ENCODE measurements at places on chromosomes 1 and 21.

DNA sequence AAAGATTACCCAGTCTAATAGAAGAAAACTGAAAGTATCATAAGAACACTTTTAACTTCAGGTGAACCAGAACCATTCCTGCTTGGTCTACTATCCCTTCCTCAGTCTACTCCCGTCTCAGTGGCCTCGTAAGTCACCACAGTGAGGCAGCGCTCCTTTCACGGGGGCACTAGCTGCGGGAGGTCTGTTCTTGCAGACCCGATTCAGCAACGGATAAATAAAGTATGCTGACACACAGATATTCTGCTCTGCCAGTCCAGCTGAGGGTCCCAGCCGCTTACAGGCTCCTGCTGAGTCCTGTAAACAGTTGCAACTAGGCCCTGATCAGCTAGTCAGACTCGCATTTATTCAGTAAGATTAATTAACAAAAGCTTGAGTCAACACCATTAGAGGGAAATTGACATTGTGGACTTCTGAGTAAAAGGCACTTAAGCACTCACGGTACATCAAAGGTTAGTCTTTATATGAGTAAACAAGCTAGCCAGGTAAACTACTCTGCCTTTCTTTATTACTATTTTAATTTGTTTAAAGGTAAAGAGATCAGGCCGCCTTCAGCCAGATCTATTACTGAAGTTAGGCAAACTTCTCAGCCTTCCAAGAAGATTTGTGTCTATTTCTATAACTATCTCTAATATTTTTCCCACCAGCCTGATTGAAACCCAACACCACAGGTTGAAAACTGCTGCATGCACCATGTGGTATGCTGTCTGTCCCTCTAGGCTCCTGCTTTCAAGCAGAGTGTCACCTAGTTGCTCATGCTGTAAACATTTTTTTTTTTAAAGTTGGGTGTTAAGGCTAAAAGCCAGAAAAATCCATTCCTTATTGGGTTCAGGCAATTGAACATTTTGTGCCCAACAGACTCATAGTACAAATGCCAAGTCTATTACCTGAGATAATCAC lies 87.7 kb downstream of the INTS7 start:
- DNase-seq, result no peak

DNA sequence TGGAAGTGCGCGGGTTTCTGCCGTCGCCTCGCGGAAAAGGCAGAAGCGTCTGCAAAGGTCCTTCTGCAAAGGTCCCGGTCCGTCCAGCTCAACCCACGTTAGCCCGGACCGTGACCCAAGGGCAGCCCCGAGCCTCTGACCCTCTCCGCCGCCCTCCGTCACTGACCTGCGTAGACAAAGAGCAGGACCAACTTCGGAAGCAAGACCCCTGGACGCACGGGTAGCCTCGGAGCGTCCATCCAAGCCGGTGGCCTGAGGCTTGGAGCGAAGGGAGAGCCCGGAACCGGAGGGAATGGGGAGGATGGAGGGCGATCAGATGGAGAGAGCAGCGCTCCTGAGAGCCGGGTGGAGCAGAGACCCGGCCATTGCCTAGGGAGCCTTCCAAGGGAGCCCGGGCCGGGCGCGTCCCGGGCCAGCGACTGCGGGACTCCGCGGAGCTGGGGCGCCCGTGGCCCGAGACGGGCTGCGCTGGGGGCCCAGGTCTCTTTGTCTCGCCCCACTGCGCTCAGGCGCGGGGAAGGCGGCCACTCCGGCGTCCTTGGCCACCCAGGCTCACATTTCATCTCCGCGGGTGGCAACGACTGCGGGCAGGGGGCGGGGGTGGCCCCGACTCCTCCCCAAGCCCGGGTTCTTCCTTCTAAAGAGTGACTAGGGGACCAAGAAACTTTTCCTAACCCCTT lies at the start of gene CYYR1:
CYYR1 (minus strand) TSS at position 585 of the 680 bp plus-strand sequence; CDS start at position 239, 346 bp downstream.
- no peak for DNase-seq

GRCh38 chr1:170663404-170664092 lies 383 bp upstream of the PRRX1 start:
- DNase-seq, result no peak

DNA sequence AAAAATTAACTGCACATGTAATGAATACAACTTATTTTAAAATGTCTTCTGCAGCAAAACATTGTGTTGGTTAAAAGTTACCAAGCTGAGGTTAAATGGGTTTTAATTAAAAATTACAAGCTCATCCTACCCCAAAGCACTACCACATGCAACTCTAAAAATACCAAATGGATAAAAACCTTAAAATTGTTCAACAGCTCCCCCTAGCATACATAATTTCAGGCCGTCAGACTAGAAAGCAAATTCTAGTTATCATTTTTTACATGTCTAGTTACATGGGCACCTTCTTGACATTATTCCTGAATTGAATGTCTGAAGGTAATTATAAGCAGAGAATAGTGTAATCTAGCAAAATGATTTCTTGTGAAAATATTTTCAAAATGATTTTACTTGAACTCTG lies 176.5 kb downstream of the C1orf21 start:
- DNase-seq, result no peak

DNA sequence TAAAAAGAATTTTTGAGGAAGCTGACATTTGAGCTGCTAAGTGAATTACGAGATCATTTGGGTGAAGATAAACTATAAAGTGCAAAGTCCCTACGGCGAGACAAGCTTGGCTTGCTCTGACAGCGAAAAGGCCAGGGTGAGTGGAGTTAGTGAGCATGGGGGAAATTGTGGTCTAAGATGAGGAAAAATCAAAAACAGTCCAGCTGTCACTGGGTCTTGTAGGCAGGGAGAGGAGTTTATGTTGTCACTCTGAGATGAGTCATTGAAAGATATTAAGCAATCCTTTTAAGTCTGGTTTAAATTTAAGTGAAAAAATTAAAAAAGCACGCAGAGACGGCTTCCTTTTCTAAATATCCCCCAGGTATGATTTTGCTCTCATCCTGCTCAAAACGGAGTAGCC lies 601.9 kb downstream of the MRPL39 start:
- DNase-seq, result no peak

- DNase-seq, result no peak
Observed at GRCh38 chr1:18644973-18645746, 14.5 kb downstream of the PAX7 start.

- DNase-seq, result no peak
Observed at GRCh38 chr1:9573723-9574122, 15.0 kb upstream of the TMEM201 start.

DNA sequence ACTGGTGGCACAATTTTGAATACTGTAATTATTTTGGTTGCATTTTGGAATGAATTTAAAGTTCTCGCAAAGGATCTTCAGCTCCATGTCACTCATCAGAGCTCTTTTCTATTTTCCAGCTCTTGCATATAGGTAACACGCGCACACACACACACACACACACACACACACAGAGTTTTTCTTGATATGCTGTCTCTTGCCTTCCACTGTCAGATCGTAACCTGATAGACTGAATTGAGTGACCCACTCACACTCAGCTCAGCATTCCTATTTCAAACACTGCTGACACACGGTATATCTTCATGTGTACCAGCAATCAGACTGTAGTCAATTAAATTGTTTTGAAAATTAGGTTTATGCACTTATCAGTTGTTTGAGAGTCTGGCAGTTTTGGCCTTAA lies 214.1 kb downstream of the PBX1 start:
- DNase-seq, result no peak

- DNase-seq, result no peak
Observed at GRCh38 chr1:30274976-30275621, 448.3 kb downstream of the MATN1 start.

- no peak for DNase-seq
Observed at GRCh38 chr1:169271098-169271497, 96.5 kb downstream of the NME7 start.

DNA sequence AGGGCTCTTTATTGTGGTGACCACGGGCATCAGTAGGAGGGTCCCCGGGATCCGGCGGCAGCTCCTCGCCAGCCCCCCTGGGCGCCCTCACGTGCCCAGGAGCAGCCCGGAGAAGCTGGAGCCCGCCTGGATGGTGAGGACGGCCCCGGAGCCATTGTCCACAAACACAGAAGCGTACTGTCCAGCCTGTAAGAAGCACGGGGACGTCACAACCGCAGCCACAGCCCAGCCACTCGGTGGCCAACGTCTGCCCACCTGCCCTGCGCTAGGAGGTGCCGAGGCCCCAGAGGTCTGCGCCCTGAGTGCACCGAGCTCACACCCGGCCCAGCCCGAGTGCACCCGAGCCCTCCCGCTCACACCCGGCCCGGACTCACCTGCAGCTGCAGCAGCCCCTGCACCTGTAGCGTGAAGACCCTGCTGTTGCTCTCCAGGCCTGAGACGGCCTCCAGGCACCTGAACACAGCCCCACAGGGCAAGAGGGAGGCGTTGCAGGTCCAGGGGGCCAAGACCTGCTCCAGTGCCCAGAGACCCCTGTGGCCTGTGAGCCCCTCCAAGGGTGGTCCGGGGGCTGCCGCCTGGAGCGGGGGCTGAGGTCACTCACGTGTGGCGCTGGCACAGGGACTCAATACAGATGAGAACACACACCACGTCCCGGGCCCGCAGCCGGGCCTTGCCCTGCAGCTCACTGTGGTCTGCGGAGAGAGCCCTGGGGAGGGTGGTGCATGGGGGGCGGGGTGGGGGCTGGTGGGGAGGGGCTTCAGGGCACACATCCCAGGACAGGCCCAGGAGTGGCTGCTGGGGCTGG lies 3.9 kb downstream of the C1QTNF12 start:
- no peak for DNase-seq

- DNase-seq, result no peak
Observed at GRCh38 chr1:111161843-111162487, 21.9 kb downstream of the CEPT1 start.

DNA sequence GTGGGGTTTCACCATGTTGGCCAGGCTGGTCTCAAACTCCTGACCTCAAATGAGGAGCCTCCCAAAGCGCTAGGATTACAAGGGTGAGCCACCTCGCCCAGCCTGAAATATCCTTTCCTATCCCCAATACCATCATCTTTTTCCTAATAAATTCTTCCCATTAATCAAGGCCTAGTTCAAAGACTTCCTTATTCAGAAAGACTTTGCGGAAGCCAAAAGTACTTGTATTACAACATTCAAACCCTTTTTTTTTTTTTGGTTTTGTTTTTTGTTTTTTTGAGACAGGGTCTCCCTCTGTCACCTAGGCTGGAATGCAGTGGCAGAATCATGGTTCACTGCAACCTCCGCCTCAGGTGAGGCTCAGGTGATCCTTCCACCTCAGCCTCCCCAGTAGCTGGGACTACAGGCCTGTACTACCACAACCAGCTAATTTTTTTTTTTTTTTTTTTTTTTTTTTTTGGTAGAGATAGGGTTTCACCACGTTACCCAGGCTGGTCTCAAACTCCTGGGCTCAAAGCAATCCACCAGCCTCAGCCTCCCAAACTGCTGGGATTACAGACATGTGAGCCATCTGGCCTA lies 7.6 kb downstream of the SLC19A2 start:
- no peak for DNase-seq

DNA sequence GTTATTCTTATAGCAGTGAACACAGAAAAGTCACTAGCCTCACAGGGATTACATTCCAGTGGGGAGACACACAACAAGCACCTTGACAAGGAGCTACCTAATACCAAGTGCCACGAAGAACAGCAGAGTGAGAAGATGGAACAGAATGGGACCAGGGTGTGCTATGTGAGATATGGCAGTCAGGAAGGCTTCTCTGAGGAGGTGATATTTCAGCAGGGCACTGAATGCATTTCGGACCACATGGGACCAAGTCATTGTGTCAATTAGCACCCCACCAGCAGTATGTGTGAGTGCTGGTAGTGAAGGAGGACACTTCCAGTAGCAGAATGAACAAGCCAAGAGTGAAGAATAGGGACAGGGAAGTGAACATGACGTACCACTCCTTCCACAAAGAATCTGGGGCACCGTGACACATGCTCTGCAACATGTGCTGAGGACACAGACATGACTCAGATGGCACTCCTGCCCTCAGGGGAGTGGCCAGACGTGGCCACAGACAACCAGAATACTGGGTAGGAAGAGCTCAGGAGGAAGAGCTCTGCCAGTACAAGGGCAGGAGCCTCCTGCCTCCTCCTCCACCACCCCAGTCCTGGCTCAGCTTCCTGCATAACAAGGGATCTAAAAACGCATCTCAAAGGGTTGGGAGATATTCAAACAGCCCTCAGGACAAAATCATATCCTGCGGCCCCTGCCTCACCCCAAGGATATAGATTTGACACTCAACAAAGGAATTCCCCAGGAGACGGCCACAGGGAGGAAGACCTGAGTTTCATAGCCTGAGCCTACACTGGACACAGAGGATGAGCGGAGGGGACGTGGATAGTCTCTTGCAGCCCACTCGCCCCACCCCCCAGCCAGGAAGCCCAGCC lies 102.5 kb downstream of the TRABD2B start:
- no peak for DNase-seq

DNA sequence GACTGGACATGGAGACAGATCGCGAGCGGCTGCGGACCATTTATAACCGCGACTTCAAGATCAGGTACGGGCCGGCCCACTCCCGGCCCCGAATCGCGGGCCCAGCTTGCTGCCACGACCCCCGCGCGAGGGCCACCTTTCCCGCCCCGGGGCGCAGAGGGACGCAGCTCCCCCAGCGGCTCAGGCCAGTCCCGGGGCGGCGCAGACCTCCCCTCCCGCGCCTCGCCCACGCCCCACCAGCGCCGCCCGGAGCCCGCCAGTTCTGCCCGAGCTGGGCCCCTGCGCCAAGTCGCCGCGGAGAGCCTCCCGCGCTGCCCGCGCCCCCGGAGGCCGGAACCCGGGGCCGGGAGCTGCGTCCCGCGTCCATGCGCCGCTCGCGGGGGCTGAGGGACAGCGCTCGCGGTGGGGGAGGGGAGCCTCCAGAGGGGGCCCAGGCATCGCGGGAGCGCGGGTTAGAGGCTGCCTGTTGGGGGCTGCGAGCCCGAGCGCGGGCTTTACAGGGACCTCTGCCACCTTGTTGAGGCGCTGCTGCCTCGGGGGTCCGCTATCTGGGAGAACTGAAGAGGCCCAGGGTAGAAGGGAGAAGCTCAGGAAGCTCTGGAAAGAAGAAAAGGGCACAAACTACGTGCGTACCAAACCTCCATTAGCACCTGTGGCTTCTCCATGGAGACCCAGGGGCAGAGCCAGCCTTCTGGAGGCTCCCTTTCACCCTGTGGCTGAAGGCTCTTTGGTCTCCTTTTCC lies 698 bp downstream of the MOV10 start:
- no peak for DNase-seq

GRCh38 chr21:44434936-44435635 lies 20.2 kb upstream of the LRRC3 start:
- DNase-seq, result no peak

DNA sequence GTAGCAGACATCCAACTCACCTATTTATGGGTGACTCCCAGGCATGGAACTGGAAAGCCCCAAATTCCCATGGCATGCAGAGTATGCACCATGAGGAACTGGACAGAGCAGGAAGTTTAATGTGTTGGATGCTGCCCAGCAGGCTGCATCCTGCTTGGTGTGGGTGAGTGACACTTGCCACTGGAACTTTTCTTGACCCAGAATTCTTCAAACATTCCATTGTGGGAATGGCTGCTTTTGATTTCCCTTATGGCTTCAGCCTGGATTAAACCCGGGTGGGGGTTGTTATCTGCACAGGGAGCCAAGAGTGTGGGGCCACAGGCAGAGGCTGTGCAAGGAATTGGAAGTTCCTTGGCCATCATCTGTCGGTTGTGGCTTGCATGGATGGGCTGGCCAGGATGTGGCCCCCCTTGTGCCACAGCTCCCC lies 26.9 kb upstream of the BACE2 start:
- DNase-seq, result no peak

- DNase-seq, result no peak
Observed at GRCh38 chr1:17099616-17100340, 19.5 kb downstream of the PADI2 start.

All from stimulated activated CD8-positive, alpha-beta memory T cell treated with anti-CD3 and anti-CD28 coated beads, Interleukin-7, amount 100 ng/mL, for 1 hour (primary cell).